DMS153 (cell line): ENCODE measurements at places on chromosomes 2 and 18.
A peak's percentile ranks its signal among the peaks of the same experiment; 100 is the strongest.

GRCh38 chr2:36409935-36410334 is 54.4 kb downstream of the CRIM1 start:
- no peak for DNase-seq

DNA sequence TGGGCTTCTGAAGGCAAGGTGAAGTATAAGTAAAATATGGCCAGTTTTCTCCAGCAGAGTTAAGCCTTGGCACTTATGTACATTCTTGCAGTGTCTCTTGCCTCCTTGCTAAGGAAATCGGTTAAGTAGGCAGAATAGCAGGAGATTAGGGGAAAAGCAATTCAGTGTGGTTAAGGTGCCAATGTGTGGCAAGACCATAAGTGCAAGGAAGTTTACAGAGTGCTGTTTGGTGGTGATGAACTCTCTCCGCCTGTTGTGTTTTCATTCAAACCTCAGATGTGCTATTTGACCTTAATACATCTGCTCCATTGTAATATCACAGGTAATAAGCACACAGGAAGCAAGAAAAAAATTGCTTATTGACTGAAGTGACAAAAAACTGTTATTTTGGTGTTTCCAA is 156.1 kb downstream of the MGAT5 start:
- no peak for DNase-seq

GRCh38 chr2:236367506-236368289 is 103.5 kb upstream of the ASB18 start:
- DNase-seq = no peak

- no peak for DNase-seq
Measured at GRCh38 chr2:189393440-189394111, 47.7 kb upstream of the WDR75 start.

GRCh38 chr2:10733566-10733925 is 12.1 kb downstream of the ATP6V1C2 start:
- no peak for DNase-seq

GRCh38 chr2:115543024-115543423 is 1100.6 kb downstream of the DPP10 start:
- DNase-seq = no peak

- no peak for DNase-seq
Measured at GRCh38 chr2:73930386-73930785, 3.7 kb downstream of the DGUOK start.

GRCh38 chr2:189293164-189293563 is 113.6 kb upstream of the COL5A2 start:
- no peak for DNase-seq

DNA sequence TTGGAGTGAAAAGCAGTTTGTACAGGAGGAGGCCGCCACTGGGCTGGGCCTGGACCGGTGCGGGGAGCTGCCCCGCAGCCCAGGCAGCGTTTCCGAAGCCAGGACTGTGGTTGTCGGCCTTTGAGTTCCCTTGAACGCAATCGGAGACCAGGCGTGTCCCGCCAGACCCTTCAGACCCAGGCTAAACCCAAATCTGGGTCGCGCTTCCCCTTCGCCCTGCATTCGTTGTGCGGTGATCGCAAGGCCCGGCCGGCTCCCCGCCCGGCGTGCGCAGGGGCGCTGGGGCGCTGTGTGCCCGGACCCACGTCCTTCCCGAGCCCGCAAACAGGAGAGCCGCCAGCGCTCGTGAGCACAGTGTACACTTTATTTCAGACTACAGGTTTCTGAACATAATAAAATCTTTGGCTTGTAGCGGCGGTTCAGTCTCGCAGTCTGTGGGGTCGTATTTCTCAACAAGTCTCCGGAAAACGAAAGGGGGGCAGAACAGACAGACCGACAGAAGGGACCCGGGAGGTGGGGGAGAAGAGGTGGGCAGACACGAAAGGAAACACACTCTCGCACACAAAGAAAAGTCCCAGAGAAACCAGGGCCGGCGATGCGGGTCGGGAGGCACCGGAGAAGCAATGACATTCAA is 5.5 kb downstream of the EN1 start:
- no peak for DNase-seq

DNA sequence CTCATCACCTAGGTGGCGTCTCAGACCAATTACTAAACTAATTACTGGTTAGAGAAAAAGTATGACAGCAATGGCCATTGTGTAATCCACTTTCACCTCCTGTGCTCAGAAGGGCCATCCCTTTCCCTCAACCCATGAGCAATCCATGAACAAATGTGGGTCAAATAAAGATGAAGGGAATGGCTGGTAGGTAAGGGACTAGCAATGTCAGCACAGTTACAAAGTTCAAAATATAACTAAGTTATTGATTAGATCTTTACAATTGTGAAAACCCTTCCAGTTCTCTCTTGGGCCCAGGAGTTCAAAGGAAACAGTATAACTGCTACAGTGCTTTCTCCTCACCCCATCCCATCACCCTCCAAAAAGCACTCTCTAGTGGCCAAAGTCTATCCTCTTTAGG is 98.3 kb downstream of the DTNA start:
- no peak for DNase-seq

DNA sequence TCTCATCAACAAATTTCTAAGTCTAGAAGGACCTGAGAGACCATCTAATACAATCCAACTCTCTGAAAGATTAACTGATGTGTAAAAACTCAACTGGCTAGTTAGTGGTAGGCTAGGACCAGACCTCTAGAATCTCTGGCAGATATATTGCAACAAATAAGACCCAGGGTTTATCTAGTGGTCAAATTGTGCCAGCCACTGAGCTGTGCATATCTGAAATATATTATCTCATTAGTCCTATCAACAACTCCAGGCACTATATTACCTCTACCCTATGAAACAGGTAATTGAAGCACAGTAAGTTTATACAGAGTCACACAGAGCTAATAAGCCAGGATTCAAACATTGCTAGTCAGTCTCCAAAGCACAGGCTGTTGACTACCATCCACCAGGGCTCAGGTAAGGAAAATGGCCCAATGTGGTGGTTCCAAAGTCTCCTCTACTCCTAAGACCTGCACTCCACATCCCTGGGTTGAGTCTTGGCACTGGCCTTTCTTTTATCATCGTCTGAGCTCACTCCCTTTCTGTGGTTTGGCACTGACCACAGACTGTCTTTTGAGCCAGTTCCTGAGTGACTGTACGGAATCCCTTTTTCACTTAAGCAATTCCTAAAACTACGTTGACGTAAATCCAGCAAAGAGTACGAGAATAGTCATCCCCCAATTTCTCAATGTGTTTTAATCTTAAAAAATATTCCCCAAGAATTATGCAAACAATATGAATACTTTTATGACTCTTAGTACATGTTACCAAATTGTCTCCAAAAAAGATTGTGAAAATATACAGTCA is 11.9 kb upstream of the PID1 start:
- no peak for DNase-seq

DNA sequence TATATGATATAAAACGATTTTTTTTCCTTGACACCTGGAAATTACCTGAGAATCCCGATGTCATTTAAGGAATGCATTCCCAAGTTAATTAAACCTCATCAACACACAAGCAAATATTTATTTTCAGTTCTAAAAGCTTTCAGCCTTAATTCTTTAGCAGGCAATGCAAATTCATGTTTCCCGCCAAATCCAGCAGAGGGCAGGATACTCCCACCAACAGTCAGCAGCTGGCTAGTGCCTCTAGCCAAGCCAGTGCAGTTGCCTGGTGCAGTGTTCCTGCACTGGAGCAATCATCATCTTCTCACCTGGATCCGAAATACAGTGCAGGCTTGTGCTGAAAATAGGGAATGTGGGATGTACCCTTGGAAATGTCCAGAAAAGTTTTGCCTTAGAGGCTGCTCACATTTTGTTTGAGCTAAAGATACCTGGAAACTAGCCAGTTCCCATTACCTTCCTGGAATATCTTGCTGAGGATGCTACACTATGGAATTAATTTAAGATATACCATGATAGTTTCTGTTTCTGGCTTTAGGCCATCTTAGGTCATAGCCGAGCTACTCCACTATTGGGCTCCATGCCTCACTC is 48.4 kb upstream of the CYTIP start:
- peak; percentile 23 for DNase-seq

GRCh38 chr2:172328103-172328841 is 99.1 kb upstream of the ITGA6 start:
- no peak for DNase-seq

DNA sequence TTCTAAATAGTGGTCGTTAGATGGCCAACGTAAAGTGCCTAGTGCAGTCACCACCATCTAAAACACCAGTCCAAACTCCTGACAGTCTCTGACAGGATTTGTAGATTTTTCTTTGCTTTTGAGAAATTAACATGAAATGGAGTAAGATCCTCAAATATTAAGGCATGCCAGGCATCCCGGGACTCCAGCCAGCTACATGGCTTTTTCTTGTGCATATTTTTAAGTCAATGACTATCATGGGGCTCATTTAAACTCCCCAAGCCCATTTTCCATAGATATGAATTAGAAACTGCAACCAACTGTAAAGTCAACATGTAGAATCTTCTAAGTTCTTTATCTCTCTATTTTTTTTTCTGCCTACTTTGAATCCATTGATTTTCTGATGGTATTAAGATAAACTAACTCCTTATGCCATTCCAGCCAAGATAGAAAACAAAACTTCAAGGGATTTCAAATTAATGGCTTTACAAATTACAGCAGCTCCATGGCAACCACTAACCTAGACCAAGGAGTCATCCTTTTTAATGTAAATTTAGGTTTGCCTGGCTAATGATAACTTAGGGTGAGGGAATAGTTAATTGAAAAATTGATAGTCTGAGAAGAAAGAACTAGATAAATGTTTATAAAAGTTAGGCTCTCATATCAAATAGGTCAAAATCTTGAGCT is 764.1 kb upstream of the NXPH2 start:
- DNase-seq = no peak

- DNase-seq = no peak
Measured at GRCh38 chr2:127455566-127456493, 37.6 kb downstream of the PROC start.

GRCh38 chr18:60675801-60676200 is 303.2 kb upstream of the MC4R start:
- peak; percentile 85 for DNase-seq

DNA sequence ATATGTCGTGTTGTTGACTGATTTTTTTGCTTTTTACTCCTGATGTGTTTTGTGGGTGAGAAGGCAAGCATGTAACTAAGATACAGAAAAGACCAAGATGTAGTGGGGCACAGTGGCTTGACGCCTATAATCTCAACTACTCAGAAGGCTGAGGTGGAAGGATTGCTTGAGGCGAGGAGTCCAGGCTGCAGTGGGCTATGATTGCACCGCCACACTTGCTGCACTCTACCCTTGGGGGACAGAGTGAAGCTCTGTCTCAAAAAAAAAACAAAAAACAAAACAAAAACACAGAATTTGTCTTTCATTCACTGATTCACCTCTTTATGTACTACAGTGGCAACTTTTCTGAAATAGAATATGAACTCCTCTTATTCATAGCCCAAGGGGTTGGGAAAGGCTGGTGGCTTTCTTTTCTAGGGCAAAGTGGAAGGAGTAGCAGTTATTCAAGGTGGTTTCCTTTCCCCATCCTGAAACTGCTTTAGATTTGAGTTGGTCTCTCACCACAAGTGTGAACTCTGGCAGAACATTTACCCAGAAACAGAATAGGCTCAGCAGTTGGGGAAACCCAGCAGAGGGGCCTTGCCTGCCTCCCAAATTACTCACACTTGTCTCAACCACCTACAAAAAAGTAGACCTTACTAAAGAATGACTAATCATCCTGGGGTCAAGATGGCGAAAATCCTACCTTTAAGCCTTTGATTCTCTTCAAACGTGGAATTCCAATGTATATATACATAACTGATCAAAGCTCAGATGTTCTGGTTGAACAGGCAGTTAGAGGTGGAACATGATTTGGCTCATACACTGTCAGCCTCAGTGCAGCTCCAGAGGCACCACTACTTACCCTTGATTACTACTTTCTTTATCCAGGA is 6.5 kb downstream of the TANK start:
- DNase-seq = no peak

DNA sequence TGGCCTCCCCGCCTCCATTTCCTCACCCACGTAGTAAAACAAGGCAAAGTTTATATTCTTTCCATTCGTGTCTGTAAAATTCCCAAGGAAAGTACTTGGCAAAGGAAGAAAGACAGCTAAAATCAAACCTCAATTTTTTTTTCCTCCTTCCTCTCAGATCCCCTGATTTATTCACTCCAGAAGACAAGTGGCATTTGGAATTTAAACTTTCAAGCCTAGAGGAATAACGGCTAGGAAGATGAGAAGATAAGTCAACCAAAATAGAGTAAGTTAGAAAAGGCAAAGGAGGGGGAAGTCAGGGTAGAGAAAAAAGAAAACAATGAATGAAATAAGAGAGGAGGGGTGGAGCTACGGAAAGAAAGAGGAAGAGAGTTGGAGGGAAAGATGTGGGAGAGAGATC is 198.9 kb upstream of the PIK3C3 start:
- no peak for DNase-seq
